ENCODE measurements at places on chromosomes 2 and 18. TPM values are rescaled to one million over a fixed set of nuclear protein-coding genes. Genes with fewer than 3 reads are reported as not detected.

- DNase-seq = no peak
Observed at GRCh38 chr2:168457190-168457895, 1.3 kb downstream of the CERS6 start.

- no peak for DNase-seq
Observed at GRCh38 chr2:37367984-37368383, 23.6 kb downstream of the QPCT start.

- no peak for DNase-seq
Observed at GRCh38 chr2:194100201-194100600, 1556.8 kb upstream of the SLC39A10 start.

The KYNU gene
- 1.0 TPM for total RNA-seq

GRCh38 chr2:151840216-151841046 is 12.2 kb upstream of the ARL5A start:
- DNase-seq = no peak

DNA sequence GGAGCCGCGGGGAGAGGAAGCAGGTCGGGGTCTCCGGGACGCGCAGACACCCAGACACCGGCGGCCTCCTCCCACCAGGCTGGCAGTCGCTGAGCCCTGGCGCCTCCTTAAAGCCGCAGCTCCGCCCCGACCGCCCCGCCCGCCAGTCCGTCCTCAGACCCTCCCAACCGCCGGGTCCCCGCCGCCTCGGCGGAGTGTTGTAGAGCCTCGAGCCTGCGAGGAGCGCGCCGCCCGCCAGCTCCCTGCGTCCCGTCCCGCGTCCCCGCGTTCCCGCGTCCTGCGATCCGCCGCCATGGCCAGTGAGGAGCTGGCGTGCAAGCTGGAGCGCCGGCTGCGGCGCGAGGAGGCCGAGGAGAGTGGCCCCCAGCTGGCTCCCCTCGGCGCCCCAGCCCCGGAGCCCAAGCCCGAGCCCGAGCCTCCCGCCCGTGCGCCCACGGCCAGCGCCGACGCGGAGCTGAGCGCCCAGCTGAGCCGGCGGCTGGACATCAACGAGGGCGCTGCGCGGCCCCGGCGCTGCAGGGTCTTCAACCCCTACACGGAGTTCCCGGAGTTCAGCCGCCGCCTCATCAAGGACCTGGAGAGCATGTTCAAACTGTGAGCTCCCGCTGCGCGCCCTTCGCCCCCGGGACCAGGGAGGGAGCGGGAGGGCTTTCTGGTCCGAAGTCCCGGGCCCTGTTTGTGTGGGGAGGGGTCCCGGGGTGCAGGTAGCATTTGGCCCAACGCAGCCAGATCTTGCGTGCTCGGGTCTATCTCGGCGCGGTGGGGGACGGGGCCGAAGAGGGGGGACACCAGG is at the start of gene EFHD1:
Gene EFHD1, plus strand, starts transcription at position 192 of the 793 bp plus-strand sequence. Its CDS starts 101 bp downstream, at position 293.
- no peak for DNase-seq

DNA sequence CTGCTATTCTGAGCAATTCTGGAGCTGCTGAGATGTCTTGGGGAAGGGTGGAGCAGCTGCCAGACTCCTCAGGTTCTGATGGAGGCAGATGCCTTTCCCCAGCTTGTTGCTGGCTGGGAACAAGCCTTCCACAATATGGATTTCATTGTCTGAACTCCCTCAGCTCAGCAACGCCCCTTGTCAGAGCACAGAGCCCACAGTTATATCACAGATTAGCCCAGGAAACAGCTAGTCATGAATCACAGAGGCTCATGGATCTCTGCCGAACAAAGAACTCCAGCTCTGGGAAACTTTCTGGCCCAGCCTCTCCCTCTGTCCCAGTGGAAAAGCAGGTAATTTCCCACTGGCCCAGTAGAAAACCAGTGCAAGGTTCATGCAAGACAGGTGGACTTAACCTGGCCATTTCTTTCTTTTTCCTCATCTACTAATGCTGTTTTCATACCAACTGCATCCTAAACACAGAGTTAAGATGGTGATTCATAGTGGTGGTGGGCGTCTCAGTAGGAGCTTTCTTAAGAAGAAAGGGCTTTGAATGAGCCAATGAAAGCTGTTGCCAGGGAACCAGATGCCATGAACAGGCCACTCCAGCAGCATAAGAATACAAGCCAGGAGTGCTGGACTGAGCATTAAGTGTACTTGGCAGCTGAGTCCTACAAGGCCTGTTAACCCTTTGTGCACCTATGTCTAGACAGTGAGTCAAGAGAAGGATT is 8.7 kb upstream of the KIAA2012 start:
- peak; percentile 88 for DNase-seq

The LYPD1 gene
- 51.6 TPM for total RNA-seq

The ITGAV gene
- total RNA-seq = 48.8 TPM

- DNase-seq = peak; percentile 31
Observed at GRCh38 chr2:105950521-105951383, 206.0 kb downstream of the NCK2 start.

The SUMO1 gene
- total RNA-seq = 192 TPM

DNA sequence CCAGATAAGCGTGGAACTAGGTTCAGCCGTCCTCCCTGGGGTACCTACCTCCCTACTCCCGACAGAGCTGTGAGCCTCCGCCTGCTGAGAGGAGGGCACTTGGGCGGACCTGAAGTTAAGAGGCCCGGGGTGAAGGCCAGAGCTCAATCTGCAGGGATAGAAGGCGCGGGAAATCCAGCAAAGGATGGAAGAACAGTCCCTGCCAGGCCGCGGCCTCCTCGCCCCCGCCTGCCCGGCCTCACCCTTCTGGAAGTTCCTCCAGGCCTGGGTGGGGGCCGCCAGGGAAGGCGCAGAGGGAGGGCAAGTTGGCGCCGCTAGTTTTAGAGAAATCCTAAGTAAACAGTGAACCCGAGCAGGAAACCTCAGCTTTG is 13.0 kb downstream of the EN1 start:
- DNase-seq = no peak

The ALLC gene
- not detected for total RNA-seq

GRCh38 chr2:45203400-45203799 is 194.1 kb upstream of the SIX2 start:
- DNase-seq = no peak

- DNase-seq = peak; percentile 89
Observed at GRCh38 chr18:55018602-55019001, 59.3 kb upstream of the CCDC68 start.

The FANCL gene
- total RNA-seq = 27.2 TPM

The DYNAP gene
- not detected for total RNA-seq

The GCA gene
- 3.5 TPM for total RNA-seq

DNA sequence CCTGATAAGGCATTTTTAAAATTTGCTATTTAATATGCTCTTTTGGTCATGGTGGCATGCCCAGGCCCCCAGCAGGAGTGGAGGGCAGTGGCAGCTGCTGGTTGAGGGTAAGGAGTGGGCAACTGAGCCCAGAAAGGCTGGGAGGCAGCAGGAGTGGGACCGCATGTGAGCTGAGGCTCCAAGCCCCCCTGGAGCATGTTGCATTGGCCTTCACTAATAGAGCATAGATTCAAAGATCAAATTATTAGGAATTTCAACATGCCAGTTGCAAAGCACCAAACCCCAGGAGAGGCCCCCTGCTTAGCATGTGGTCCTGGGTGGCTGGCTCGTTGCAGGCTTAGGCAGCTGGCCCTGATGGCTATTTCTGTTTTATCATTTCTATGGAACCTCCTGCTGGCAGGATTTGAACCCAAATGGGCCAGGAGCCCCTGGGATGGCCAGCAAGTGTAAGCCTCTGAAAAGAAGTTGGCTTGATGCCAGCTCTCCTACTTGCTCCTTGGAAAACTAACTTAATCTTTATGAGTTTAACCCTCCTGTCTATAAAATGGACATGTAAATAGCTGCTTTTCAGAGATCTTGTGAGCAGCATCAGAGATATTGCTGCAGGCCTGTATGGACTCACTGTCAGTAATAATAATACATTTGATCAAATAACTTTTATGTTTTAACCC is 42.1 kb upstream of the TMEM131 start:
- no peak for DNase-seq

GRCh38 chr18:31617031-31617717 is 25.5 kb downstream of the TTR start:
- DNase-seq = no peak

- DNase-seq = peak; percentile 65
Observed at GRCh38 chr2:105576440-105577241, 168.1 kb upstream of the NCK2 start.
